Ammon's horn (tissue), 1 donor: ENCODE measurements at places on chromosomes 1 and 21.

GRCh38 chr1:223266632-223267172 is 97.3 kb downstream of the SUSD4 start:
- DNase-seq, result no peak

GRCh38 chr1:178122283-178122682 is 28.4 kb downstream of the RASAL2 start:
- DNase-seq, result no peak

DNA sequence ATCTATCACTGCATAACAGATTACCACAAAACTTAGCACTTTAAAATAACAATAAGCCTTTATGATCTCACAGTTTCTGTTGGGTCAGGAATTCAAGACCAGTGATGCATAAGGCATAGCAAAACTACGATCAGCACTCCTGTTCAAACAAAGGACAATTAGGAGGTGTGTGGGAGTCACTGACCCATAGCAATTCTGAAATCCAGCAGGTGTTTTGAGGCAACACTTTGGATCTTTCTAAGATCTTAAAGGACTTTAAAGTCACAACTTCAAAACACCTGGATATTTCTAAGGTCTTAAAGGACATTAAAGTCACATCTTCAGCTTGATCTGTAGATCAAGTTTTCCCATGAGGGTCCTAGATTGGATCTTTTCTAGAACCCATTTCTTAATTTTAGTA is 35.3 kb downstream of the AKT3 start:
- DNase-seq, result no peak

DNA sequence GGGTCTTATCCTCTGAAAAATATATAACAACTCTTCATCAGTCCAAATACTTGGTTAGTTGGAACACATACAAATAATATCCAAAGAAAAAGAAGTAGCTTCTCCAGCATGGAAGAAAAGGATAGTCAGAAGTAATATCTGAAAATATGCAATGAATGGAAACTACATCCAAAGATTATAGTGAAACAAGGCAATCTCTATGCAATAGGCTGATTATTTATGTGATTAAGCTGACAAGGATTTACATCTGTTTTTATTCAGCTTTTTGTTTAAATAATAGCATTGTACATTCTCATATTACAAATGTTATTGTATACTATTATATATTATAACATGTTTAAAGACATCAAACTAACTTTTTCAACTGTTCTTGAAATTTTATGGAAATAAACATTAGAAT is 15.3 kb upstream of the TGFBR3 start:
- DNase-seq, result no peak

GRCh38 chr1:207863893-207864535 is 46.9 kb downstream of the CD34 start:
- DNase-seq, result peak; percentile 60

DNA sequence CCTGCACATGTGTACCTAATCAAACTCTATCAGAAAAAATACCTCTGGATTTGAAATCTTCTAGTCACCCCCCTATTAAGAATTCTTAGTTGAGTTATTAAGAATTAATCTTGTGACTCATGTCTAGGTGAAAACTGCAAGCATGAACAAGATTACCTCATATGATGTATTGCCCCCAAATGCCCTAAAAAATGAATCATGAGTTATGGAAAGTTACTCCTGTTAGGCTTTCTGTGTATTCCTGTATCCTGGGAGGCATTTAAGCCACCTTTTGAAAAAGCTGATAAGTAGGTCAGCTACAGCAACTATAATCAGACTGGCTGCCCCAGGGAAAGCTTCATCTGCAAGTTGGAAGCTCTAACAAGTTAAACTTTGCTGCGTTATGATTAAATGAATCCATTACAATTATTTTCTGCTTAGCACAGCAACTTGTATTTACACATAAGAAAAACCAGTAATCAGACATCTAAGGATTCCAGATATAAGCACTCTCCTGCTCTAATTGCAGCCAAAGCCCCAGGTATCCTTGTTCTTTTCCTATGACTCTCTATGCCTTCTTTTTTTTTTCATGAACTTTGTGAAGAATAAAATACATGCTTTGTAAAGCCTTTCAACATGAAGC is 147.7 kb downstream of the NTPCR start:
- DNase-seq, result no peak

DNA sequence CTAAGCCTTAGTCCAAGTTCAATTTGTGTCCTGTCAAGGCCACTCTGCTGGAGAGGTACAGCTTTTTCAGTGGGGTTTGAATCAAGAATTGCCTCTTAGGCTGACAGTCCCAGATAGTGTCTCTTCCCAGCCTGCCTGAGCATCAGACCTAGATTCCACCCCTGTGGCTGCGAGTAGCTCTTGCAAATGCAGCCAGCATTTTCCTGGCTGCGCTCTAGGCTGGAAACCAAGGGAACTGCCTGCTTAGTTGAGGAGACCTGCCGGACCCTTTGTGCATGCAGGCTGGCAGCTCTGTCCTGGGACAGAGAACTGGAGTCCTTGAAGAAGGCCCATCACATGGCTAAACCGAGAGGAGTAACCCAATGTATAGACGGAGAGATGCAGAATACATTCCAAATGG is 293.7 kb downstream of the PCP4 start:
- DNase-seq, result no peak

DNA sequence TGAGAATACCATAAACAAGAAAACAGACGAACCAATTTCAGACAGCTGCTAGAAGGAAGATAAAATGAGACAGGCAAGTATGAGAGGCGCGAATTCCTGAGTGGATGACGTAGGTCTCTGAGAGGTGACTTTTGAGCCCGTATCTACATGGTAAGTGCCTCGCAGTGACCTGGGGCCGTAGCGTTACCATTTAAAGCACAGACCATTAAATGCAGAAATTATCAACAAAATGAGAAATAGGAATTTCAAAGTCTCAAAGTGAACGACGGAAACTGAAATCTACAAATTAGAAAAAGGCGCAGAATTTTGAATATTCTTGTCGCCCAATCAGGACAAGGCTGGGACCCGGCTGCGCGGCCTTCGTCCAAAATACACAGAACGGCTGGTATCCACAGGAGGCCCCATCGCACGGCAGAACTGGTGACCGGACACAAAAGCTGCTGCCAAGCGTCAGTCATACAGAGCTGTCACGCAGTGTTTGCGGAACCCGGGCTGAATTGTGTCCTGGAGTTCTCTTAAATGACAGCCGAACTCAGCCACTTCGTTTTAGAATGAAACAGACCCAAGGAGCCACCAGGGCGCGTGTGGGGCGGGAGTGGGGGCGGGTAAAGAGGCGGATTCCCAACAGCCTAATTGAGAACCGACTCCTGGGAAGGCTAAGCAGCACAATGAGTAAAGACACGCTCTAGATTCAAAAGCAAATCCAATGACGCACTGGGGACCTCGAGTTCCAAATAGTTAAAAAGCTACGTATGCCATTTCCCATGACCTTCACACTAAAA is 13.8 kb upstream of the BOLA1 start:
- peak; percentile 86 for DNase-seq

DNA sequence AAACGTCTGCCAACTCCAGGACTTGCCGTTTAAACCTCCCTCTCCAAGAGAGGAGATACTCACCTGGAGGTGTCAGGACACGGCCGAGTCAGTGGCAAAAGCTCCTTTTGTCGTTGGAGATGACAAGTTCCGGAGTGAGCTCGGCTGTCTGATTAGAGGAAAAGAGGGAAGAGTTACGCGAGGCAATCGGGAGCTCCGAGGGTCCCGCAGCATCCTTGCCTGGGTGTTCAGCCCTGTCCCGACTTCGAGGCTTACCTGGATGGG is 497 bp downstream of the ID3 start:
- no peak for DNase-seq

DNA sequence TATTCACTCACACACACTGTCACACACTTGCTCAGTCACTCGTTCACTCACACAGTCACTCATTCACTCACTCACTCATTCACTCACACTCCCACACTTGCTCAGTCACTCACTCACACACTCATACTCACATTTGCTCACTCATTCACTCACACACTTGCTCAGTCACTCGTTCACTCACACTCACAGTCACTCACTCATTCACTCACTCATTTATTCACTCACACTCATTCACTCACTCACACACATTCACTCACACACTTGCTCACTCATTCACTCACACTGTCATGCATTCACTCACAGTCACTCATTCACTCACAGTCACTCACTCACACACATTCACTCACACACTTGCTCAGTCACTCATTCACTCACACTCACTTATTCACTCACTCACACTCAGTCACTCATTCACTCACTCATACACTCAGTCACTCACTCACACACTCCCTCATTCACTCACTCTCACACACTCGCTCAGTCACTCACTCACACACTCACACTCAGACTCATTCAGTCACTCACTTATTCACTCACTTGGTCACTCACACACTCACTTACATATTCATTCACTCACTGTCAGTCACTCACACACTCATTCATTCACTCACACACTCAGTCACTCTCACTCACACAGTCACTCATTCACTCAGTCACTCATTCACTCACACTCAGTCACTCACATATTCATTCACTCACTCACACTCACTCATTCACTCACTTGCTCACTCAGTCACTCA is 167.0 kb upstream of the C1orf174 start:
- DNase-seq, result no peak

- no peak for DNase-seq
These were observed 447 bp downstream of the RUNX3 start for GRCh38 chr1:24929398-24930259.

DNA sequence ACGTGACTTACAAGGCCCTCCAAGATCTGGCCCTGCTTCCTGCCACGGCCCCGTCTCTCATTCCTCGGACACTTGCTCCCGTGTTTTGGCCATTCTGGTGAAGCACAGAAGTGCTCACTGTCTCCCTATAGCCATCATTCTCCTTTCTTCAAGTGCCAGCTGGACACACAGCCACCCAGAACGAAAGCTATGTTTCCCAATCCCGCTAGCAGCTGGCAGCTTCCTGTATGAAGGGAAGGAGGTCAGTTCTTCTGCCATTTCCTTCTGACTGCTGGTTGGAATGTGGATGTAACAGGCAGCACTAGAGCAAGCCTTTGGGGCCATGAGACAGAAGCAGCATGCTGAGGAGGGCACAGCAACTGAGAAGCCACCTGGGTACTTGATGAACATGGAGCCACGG is 82.8 kb downstream of the TGFBR3 start:
- DNase-seq, result no peak

- no peak for DNase-seq
These were observed 25.0 kb upstream of the TSPAN2 start for GRCh38 chr1:115114308-115114707.

DNA sequence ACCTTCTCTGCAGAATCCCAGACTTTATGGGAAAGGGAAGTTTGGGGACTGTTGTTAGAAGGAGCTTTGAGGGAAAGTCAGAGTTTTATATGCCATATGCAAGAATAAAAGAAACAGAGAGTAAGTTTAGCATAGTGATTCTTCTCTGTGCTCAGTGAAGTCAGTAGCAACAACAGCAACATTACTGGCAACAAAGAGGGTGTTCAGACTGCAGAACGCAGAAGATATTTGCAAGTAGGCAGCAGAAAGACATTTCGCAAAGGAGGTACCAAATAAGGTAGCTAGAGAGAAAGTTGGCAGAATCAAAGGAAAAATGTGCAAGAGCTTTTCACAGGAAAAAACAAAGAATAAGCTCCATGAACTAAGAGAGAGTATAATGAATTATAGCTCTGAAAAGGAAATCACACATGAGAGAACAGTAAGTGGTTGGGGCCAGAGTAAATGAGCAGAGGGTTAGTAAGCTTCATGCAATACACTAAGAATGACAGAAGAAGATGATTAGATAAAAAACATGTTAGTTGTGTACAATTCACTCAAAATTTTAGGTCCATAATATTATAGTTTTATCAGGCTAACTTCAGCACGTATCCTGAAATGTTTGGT is 98.1 kb downstream of the NEGR1 start:
- DNase-seq, result peak; percentile 22

DNA sequence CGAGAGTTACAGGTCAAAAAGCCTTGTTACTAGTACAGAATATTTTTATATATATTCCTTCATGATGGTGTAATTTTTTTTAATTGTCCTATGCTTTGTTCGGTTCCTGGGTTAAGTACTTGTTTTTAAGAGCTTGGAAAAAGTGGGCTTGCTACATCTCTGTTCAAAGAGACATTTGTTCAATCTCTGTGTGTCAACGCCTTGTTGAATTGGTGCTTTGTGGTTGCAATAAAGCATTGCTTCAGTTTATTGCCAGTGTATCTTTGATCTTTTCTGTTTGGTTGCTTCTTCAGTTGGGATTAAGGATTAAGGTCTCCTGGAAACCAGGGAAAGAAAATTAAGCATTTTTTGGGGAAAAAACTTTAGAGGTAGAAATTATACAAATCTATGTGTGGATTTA is 47.7 kb upstream of the DNASE2B start:
- DNase-seq, result peak; percentile 71

DNA sequence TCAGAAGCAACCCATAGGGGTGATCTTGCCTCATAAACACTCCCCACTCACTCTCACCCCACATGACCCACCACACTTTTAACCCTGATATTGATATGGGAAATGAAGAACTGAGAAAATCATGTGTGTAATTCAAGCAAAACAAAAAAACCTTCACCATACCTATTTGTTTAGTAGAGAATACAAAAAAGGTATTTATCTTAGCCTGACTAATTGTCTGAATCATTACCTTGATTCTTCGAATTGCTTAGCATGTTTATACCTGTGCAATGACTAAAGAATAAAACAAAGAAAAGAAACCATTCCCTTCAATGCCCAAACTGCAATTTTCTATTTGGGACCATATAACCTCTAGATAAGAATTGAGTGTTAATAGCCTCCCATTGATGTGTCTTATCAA is 1.8 kb downstream of the CLDN17 start:
- DNase-seq, result no peak

- no peak for DNase-seq
These were observed 54.1 kb upstream of the ID3 start for GRCh38 chr1:23613191-23614031.

GRCh38 chr1:186183219-186183618 is 191.8 kb downstream of the TPR start:
- DNase-seq, result no peak

DNA sequence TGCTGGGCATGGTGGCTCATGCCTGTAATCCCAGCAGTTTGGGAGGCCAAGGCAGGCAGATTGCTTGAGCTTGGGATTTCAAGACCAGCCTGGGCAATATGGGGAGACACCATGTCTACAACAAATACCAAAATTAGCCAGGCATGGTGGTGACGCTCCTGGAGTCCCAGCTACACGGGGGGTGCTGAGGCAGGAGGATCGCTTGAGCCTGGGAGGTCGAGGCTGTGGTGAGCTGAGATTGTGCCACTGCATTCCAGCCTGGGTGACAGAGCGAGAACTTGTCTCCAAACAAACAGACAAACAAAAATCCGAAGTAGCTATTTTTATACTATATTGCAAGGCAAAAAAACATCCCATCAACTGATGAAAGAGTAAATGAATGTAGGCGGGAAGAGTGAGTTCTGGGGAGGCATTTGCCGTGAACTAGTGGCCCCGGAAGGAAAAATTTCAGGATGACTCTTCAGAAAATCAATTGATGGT is 40.6 kb downstream of the NCMAP start:
- DNase-seq, result no peak
